ENCODE measurements at places on chromosomes 11 and 22. TPM values are rescaled to one million over a fixed set of nuclear protein-coding genes. Genes with fewer than 3 reads are reported as not detected.

Gene IGLL1
- total RNA-seq = not detected

Gene SPON1
- under 0.01 TPM for total RNA-seq

Gene KLHDC7B
- total RNA-seq = not detected

Gene PLA2G6
- total RNA-seq = 1.5 TPM

Gene CHRM1
- total RNA-seq = not detected

Gene CRYAB
- 0.13 TPM for total RNA-seq

Gene BBOX1
- not detected for total RNA-seq
